SJSA1 (cell line): ENCODE measurements at places on chromosomes 7 and 10.

GRCh38 chr7:11434366-11434765 is 397.6 kb downstream of the THSD7A start:
- DNase-seq: no peak

DNA sequence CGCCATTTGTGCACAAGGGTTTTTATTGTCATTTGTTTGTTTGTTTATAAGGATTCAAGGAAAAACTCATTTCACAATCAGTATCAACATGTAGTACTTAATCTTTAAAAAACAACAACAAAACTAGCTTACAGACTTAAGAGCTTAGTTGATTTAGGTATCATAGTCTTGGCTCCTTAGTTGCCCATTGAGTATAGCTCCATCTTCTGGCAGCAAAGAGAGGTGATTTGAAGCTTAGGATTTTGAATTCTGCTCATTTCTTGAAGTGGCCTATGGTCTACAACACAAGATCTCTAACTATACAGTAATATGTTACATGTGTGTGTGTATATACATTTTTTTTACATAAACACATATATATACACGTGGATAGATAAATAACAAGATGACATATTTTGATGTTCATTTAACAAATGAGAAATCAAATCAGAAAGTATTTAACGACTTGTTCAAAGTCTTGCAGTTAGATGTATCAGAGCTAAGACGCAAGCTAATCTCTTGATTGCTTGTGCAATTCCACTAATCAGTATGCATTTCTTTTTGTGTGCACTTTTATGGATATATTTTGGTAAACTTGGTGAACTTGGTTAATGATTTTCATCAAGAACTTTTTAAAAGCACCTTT is 307.3 kb downstream of the CAMK1D start:
- DNase-seq: peak; percentile 49

DNA sequence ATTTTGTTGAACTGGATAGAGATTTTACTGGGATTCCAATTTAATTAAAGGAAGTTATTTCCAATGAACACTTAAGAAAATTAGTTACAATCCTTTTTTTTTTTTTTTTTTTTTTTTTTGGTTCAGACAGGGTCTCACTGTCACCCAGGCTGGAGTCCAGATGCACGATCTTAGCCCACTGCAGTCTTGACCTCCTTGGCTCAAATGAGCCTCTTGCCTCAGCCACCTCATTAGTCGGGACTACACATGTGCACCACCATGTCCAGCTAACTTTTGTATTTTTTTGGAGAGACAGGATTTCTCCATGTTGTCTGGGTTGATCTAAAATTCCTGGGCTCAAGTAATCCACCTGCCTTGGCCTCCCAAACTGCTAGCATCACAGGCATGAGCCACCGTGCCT is 2.5 kb upstream of the ARL5B start:
- DNase-seq: no peak

GRCh38 chr10:4813023-4813422 is 13.0 kb upstream of the AKR1E2 start:
- peak; percentile 83 for DNase-seq

- DNase-seq: no peak
Measured at GRCh38 chr10:48701941-48702340, 17.3 kb downstream of the WDFY4 start.

GRCh38 chr7:135597181-135597925 is 39.6 kb downstream of the NUP205 start:
- DNase-seq: no peak

- DNase-seq: no peak
Measured at GRCh38 chr7:20176578-20177242, 40.5 kb downstream of the MACC1 start.

DNA sequence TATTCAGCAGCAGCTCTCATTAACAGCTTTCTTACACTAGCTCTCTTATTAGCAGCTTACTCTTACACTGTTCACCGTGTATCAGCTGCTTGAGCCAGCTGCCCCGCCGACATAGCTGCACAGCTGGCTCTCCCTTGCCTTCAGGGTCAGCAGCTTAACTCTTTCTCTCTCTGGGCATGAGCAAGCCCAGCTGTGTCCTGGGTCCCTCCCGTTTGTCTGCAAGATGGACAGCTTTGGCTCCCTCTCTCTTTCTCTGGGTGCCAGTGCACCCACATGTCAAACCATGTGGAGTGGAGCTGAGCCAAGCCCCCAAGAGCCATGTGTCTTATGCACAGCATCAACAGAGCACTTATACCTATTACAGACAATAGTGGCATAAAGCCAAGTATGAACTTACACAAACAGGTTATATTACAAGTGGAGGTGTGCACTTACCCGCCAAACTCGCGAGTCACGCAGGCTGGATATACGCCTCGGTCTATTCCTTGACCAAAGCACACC is 35.7 kb upstream of the MTPAP start:
- no peak for DNase-seq

DNA sequence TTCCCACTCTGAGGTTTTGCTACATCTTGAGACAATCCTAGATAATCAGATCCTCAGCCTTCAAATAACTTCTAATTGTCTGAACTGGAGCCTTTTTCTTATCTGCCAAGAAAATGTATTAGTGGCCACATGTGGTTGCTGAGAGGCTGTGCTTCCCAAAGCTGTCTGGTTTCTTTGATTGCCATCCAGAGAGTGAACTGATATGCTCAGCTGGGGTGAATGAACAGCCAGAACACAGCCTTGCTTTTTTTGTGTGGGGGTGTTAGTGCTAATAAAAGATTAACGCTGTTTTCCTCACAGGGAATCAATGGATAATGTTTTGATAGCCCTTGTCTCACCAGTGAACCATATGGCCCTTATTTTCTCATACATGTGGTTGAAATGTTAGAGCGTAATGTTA is 66.9 kb downstream of the BBS9 start:
- no peak for DNase-seq

GRCh38 chr7:152363798-152364197 is 72.0 kb downstream of the KMT2C start:
- no peak for DNase-seq

DNA sequence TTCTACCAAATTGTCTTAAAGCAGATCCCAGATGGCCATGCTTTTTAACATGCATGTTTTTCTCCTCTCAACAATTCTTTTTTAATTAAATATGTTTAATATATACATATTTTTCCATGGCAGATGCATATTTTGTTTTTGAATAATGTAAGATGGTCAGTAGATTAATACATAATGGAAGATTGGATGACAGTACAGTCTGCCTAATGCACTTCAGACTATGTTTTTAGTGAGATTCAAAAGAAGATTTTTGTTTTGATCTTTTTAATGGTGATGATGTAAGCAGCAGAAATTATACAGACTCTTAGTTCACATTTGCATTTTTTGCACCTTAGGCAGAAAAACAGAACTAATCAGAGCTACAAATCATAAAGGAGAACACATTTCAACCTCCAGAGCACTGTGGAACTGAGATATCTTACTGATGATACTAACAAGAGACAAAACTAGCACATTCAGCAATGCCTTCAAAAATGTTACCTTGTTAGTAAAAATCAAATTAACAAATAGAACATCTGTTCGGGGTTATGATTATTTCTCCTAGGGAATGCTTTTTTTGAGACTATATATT is 203.4 kb downstream of the PHF14 start:
- no peak for DNase-seq

GRCh38 chr7:156964971-156965370 is 15.5 kb downstream of the NOM1 start:
- no peak for DNase-seq

GRCh38 chr10:130807096-130807495 is 504.4 kb downstream of the TCERG1L start:
- DNase-seq: no peak

- no peak for DNase-seq
Measured at GRCh38 chr7:33423646-33424020, 294.3 kb downstream of the BBS9 start.

DNA sequence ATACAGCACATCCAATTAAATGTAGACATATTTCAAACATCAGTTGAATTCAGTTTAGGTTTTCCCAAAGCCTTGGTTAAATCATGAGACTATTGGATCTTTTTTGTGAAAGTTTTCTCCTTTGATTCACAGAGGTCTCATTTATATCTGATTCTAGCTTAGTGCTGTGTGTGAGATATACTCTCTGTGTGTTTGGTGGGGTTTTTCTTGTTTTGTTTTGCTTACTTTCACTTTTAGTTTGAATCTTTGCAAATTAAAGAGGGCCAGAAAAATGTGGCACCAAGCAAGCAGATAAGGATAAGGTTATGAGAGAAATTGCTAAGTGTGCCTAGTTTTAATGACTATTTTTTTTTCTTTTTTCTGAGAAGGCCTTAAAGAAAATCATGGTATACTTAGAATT is 12.6 kb upstream of the OR6B1 start:
- no peak for DNase-seq

DNA sequence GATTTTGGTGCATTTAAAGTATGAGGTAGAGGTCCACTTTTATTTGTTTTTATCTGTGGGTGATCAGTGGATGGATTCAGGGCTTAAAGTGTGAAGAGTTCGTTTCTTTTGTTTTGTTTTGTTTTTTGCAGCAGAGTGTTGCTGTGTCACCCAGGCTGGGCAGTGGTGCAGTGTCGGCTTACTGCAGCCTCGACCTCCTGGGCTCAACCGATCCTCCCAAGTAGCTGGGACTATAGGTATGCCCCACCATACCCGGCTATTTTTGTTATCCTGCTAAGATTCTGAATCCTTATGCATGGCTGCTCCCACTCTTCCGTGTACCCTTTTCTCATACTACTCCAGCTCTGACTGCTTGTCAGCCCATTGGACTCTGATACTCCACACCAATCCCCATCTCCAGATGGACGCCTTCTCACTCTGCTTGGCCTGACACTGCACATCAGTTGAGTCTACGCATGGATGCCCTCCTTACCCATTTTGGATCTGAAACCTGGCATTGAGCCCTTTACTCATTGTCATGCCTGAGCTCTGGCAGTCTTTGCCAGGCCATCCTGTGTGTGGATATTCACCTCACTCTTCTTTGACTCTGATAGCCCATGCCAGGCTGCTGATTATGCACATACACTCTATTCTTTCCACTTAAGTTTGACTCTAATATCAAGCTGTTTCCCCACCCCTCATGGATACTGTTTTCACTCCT is 119.5 kb downstream of the CCSER2 start:
- DNase-seq: no peak

DNA sequence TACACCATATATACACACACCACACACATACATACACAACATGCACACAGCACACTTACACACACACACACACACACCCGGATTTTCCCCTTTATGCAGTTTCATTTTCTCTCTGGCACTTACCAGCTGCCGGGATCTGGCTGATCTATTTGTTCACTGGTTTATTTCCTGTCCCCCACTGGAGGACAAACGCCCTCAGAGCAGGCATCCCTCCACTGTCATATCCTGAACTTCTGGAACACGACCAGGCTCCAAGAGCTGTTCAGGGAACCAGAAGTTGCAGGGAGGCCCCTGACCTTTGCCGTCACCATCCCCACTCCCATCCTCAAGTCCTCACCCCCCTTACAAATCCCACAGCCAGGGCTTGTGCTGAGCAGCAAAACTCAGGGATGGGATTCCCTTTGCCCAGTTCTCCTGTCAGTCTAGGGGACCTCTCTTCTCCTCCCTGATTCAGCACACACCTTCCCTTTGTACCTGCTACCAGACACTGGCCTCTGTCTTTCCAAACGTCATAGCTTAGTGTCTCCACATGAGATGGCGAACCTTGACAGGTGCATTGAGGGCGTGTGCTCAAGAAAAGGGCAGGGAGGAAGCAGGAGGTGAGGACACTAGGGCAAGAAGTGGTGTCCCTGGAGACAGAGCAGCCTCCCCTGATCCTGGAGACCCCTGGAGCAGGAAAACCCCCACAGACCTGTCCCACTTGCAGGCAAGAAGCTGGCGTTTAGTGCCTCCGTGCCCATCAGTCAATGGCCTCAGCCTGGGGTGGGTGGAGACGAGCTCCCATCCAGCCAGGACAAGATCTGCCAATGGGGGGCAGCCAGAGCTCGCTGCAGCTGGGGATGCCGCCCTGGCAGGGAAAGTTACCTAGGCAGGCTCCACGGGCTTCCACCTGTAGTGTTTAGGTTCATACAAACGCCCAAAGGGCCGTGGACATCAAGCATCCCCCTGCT is 12.7 kb upstream of the DOCK1 start:
- DNase-seq: no peak

DNA sequence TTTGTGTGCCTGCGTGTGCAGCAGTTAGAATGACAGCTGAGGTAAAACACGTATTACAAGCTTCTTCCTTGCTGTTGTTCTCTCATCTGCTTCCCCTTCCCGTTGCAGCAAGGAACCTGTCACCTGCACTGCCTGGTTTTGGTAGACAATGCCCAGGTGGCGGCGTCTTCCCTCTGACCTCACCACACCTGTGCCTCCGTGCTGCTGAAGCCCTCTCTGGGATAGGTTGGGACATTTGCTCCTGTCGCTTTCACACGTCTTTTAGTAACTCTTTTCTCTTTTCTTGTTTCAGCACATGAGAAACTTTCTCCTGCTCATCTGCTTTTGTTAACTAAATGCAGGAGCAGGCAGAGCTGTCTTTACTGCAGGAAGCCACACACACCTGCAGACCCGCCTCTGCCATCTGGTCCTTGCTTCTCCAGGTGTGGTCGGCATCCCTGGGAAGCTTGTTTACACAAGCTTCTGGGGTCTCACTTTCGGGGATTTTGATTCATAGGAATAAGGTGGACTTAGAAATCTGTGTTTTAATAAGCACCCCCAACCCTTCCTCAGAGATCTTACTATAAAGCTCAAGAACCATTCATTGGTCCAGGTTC is 60.7 kb upstream of the EXOC6 start:
- no peak for DNase-seq
